Central memory CD8-positive, alpha-beta T cell (primary cell): ENCODE measurements at places on chromosomes 16 and 17.

- DNase-seq, result no peak
These were observed 92.1 kb upstream of the HLF start for GRCh38 chr17:55172612-55173011.

DNA sequence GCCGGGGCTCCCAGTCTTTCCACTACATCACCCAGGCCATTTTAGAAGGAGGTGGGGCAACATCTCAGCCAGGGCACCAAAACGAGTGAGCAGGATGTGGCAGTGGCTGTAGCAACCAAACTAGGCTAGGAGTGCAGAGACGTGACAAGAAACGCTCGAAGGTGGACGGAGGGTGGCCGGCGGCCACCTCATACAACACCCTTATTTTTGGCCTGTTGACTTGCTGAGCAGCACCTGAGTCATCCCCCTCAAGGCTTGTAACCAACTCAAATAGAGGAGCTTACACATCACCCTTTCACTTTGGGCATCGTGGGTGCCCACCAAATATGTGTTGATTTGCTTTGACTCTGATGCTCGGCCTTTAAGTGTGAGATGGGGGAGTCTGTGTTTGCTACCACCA lies 23.7 kb upstream of the SOX9 start:
- no peak for DNase-seq

DNA sequence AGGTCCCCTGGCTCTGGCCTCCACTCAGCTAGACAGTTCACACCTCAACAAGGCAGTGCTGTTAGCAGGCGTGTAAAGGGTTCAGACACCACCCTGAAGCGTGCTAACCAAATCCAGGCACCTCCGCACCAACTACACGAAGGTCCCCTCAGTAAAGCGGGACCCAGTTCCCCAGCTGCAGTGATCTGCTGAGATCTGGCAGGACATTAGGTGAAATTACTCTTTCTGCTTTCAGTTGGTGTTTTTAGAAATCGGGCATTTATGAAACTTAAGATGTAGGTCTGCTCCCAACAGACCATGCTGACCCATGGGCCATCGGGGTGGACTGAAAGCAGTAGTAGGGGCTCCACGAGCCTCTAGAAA lies 27.1 kb downstream of the FBXO31 start:
- DNase-seq, result no peak

DNA sequence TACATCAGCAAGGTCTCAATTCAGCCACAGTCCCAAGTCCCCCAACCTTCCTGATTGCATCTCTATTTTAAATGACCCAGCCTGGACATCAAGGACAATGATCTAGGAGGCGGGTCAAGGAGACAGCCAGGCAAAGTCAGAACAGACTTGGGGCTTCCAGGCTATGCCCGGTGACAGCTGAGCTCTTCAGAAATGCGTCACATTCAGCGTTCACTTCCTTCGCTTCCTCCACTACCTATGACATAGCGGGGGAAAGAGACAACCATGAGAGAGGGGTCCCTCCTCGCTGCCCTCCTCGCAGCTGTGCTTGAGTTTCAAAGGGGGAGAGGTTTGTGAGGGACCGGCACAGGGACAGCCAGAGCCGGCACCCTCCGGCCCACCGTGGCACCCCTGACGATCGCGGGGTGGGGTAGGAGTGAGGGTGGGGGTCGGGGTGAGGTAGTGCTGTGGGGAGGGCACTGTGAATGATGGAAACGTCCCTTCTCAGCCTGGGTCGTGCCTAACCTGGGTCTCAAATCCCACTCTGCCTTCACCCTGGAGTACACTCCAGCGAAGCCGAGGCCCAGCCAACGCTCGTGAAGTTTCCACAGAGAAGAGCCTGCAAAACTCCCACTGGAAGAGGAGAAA lies 12.3 kb upstream of the LGALS3BP start:
- DNase-seq, result no peak

- DNase-seq, result no peak
These were observed 3.2 kb downstream of the PDE6G start for GRCh38 chr17:81652906-81653771.

GRCh38 chr16:29705030-29705429 lies 26.1 kb downstream of the QPRT start:
- no peak for DNase-seq
